CD4-positive, alpha-beta T cell treated with Interleukin-15 for 4 hours (primary cell): ENCODE measurements at places on chromosomes 1 and 21.

- DNase-seq = peak; percentile 72
Measured at GRCh38 chr21:25573409-25574206, 33.7 kb downstream of the MRPL39 start.

DNA sequence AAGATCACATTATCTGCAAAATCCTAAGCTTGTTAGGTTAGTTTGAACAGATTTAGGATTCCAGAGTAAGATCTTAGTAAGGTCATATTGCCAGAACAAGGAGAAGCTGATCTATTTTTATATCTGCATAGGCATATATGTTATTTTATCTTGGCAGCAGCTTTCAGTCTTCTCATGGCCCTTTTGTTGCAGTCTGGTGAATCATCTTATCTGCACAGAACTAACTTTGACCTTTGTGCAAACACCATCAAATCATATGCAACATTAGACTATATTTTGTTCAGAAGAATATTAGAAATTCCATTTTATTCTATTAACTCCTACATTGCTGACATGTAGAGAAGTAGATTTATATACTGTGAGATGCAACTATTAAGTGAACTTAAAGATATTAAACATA is 107.3 kb downstream of the CLEC20A start:
- DNase-seq = no peak

- DNase-seq = no peak
Measured at GRCh38 chr1:31441073-31441472, 28.1 kb downstream of the SERINC2 start.

DNA sequence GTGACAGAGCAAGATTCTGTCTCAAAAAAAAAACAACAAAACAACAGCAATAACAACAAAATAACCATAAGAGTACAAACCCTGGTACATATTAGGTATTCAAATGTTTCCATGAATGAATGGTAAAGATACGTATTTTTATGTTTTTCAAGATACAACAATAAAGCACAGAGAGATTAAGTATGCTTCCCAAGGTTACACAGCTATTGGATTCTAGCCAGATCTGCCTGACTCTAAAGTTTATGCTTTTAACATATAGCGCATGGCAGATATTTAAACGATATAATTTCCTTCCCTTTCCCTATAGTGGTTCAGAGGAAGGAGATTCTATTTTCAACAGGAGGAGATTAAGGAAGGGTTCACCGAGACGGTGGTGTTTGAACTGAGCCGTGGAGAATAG is 25.5 kb downstream of the RNU5D-1 start:
- no peak for DNase-seq

- DNase-seq = no peak
Measured at GRCh38 chr1:19377812-19378718, 65.9 kb downstream of the SLC66A1 start.

- DNase-seq = no peak
Measured at GRCh38 chr21:14554948-14555347, 8.8 kb upstream of the SAMSN1 start.
